DMS 273 treated with DMSO at 0.1 percent for 48 hours (cell line): ENCODE measurements at places on chromosomes 5 and 9.
A peak's percentile ranks its signal among the peaks of the same experiment; 100 is the strongest.

DNA sequence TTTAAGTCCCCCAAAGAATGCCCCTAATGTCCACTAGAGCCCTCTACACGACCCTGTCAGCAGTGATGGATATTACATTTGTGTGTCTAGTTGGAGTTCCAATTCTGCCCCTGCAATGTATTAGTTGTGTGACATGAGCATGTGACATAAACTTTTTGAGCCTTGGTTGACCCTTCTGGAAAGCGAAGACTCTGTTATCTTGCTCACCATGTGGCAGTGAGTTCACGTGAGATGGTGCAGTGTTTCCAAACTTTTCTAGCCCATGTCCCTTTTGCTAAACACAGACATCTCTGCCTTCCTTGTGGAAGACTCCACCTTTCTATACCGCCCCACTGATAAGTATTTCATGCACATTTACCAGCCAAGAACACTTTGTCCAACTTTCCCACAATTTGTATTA lies 87.0 kb upstream of the BOD1 start:
- no peak for DNase-seq

GRCh38 chr9:34551751-34552605 lies 29.2 kb upstream of the ENHO start:
- DNase-seq: no peak

- DNase-seq: no peak
Measured at GRCh38 chr5:92518318-92518904, 1062.6 kb downstream of the NR2F1-AS1 start.

- DNase-seq: no peak
Measured at GRCh38 chr9:99262949-99263418, 40.9 kb downstream of the SEC61B start.

GRCh38 chr5:88729084-88729828 lies 153.7 kb downstream of the MEF2C start:
- DNase-seq: peak; percentile 81

GRCh38 chr9:125541840-125542243 lies 165.2 kb downstream of the MAPKAP1 start:
- peak; percentile 12 for DNase-seq

GRCh38 chr5:18024542-18024941 lies 390.3 kb downstream of the TAF11L14 start:
- no peak for DNase-seq

GRCh38 chr5:67984546-67984945 lies 231.0 kb upstream of the PIK3R1 start:
- DNase-seq: no peak

DNA sequence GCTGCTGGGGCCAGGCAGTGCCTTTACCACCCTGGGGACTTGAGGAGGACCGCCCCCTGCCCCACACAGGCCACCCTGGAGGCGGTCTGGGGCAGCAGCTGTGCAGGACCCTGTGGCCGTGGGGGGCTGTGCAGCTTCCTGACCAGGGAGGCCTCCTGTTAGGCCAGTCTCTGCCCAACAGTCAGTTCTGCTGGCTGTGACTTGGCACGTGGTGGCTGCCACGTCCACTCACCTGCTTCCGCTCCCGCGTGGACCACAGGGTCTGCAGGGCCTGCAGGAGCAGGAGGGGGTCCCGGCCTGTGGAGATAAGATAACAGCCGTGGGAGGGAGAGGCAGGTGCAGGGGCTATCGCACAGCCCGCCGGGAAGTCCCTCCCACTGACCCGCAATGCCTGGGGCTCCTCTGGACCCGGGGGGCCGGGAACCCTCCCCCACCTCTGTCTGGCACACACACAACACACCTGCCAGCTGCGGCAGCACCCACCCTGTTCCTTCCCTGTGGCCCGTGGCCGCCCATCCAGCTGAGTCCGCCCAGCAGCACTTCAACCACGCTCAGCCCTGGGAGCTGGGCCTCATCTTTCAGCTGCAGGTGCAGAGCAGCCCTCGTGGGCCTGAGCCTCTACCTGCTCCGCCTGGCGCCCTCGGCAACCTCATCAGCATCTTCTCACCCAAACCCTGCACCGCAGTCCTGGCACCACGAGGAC lies 39.7 kb downstream of the EXD3 start:
- DNase-seq: no peak

- no peak for DNase-seq
Measured at GRCh38 chr9:25261445-25261844, 416.8 kb downstream of the TUSC1 start.

GRCh38 chr5:149177911-149178565 lies 36.7 kb downstream of the ABLIM3 start:
- DNase-seq: peak; percentile 57

DNA sequence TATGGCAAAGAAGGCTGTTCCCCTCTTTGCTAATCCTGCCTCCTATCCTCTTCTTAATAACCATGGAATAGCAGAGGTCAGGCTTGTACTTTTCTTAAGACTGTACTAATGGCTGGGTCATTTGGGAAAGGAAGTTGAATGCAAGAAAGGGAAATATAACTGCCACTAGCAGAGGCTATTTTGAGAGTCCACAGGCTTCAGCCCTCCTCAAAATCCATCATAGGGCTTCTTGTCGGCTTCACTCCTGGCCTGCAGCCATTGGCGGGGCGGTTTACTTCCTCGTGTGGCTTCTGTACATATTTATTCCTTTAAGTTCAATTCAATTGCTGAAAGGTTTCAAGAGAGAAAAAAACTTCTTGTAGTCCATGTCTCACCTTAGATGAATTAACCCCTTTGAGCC lies 2.8 kb upstream of the PARP8 start:
- DNase-seq: no peak

DNA sequence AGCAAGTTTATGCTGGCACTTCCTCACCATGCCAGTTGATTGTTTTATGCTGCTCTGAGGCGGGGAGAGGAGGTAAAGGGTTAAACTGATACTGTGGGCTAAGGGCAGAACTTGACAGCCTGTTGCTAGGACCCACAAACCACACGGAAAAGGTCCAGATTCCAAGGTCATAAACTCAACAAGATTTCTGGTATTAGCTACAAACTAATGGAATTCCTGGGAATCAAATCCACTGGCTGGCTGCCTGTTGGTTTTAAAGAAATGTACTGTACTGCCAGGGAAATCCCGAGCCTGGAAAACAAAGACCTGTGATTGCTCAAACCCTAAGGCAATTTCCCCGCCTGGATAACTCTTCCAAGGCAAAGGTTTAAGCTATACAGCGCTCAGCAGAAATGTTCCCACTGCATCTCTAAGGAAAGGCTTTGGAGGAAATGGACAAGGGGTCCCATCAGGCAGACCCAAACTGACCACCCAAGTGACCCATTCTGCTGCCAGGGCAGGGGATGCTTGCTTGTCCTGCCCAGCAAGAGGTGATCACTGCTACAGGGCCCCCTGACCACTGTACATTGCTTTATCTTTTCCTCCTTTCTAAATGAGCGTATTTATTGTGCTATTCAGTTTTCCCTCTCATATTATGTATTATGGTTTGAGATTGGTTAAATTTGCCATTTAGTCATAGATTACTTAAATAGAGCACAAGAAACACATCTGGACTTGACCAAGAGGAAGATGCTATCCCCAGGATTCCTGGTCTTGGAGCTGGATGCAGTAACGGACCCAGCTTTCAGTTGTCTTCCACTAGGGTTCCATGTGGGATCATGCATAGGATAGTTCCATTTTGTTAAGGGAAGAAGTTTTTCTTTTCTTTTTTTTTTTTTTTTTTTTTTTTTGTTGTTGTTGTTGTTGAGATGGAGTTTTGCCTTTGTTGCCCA lies 124.3 kb downstream of the SUSD1 start:
- DNase-seq: no peak

DNA sequence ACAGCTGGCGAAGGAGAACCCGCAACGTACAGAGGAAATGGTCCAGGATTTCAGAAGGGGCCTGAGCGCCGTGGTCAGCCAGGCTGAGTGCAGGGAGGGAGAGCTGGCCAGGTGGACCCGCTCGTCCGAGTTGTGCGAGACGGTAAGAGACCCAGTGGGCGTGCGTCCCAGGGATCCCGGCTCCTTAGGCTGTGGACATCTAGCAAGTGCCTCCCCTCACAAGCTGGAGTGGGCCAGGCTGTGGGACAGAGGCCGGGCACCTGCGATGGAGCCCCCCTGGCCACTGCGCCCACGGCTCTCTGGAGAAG lies 29.5 kb upstream of the LRRC14B start:
- no peak for DNase-seq

DNA sequence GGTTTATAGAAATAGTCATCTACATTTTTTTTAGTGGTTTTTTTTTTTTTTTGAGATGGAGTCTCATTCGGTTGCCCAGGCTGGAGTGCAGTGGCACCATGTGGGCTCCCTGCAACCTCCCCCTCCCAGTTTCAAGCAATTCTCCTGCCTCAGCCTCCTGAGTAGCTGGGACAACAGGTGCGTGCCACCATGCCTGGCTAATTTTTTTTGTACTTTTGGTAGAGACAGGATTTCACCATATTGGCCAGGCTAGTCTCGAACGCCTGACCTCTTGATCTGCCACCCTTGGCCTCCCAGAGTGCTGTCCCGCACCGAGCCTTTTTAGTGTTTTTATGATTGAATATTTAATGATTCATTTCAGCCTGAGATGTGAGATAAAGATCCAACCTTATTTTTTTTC lies 27.3 kb downstream of the ANKRD33B start:
- DNase-seq: no peak

- no peak for DNase-seq
Measured at GRCh38 chr5:15191012-15191411, 309.0 kb upstream of the FBXL7 start.

DNA sequence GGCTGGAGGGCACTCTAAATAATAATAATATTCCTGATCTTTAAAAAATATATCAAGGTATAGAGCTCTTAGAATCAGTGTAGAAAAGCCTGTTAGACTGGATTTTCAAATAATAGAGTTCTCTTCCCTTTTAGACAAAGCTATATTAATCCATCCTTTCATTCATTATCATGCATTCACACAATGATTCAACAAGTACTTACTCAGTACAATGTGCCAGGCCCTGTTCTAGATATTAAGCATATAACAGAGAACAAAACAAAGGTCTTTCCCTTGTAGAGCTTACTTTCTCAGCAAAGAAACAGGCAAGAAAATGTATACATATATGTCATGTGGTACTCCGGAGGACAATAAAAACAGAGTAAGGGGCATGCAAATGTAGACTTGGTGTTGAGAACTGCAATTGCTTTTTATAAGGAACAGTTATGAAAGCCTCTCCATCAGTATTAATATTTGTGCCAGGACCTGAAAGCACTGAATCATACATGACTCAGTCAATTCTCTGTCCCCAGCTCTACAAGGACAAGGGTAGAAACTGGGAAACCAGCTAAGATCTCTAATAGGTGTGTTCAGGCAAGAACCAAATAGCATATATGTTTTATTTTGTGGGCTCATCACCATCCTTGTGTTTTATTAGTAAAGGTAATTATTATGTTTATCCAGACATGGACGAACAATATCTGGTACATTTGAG lies 72.2 kb downstream of the PIP5K1B start:
- no peak for DNase-seq

DNA sequence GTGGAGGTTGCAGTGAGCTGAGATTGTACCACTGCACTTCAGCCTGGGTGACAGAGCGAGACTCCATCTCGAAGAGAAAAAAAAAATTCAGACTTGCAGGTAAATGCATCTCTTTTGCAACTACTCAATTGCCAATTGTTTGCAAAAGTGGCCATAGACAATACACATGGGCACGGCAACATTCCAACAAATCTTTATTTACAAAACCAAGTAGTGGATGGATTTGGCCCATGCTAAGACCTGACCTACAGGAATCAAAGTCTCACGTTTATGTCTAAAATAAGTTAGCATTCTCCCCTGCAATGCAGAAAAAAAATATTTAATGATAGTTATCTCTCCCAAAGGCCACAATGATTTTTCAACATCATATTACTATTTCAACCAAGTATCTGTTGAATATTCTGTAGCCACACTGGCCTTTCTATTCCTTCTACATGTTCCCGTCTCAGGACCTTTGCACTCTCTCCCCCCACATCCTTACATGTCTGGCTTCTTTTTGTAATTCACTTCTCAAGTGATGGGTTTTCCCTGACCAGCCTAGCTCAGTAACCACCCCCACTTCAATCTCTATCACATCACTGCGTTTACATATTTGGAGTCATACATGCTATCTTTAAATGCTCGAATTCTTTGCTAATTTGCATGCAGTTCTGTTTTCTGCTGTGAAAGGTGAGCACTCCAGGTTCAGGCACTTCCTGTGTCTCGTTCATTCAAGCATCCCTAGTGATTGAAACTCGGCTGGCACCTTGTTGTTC lies 54.2 kb downstream of the FNBP1 start:
- no peak for DNase-seq

- DNase-seq: no peak
Measured at GRCh38 chr9:10079284-10079964, 533.4 kb downstream of the PTPRD start.

- DNase-seq: no peak
Measured at GRCh38 chr5:59107692-59108091, 524.8 kb downstream of the RAB3C start.

- no peak for DNase-seq
Measured at GRCh38 chr9:96483733-96484390, 33.9 kb downstream of the HABP4 start.

- DNase-seq: no peak
Measured at GRCh38 chr5:159861086-159861485, 55.2 kb upstream of the ADRA1B start.

DNA sequence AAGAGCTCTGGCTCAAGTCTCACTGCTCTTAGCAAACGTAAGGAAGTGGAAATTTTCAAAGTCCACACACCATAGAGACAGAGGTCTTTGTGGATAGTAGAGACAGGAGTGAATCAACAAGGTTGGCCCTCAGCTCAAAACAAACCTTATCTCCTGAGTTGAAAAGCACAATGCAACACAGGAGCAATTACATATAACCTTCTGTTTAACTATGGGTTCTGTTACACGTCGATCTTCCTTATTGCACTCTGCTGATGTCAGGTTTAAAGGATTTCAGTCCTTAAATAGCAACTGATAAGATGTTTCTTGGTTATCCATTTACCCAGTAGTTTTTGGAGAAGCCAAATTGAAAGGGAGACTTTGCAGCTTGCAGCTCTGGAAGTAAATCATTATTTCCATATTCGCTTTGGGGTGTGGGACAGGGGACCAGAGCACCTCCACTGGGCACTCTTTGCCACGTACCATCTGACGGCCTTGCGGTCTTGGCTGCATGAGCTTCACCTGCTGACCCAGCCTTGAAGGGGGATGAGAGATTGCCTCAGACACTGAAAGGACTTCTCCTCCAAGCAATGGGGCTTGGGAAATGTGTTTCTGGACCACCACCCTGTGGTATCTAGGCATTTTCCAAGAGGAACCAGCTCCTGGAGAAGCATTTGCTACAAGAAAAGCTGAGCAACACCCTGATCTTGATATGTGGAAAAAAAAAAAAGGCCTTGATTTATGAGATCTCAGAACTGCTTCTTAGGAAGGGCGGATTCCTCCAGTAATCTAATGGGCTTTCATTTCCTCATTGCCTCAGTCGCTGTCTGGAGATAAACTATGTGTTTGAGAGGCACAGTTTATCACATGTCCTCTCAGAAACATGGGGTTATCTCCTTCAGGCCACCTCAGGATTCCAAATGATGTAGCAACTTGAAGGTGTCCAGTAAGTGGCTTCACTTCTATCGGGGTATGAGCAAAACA lies 56.2 kb upstream of the ZNF622 start:
- no peak for DNase-seq

GRCh38 chr9:121640491-121641223 lies 10.8 kb upstream of the DAB2IP start:
- DNase-seq: no peak
